ENCODE measurements at places on chromosomes 2 and 18. TPM values are rescaled to one million over a fixed set of nuclear protein-coding genes. Genes with fewer than 3 reads are reported as not detected.

Gene MAIP1
- total RNA-seq = 26.0 TPM

Gene SLC30A3
- total RNA-seq = 16.9 TPM

Gene FARP2
- total RNA-seq = 22.7 TPM

Gene LIPG
- total RNA-seq = 6.1 TPM

Gene SIGLEC15
- under 0.01 TPM for total RNA-seq

Gene STRADB
- total RNA-seq = 12.9 TPM

Gene ADCY3
- 15.5 TPM for total RNA-seq

Gene ST8SIA3
- not detected for total RNA-seq

Gene TWIST2
- 0.44 TPM for total RNA-seq

GRCh38 chr2:235144291-235144690 lies 192.5 kb downstream of the SH3BP4 start:
- DNase-seq = no peak

- no peak for DNase-seq
These were observed 163.0 kb upstream of the SH3BP4 start for GRCh38 chr2:234788841-234789240.

DNA sequence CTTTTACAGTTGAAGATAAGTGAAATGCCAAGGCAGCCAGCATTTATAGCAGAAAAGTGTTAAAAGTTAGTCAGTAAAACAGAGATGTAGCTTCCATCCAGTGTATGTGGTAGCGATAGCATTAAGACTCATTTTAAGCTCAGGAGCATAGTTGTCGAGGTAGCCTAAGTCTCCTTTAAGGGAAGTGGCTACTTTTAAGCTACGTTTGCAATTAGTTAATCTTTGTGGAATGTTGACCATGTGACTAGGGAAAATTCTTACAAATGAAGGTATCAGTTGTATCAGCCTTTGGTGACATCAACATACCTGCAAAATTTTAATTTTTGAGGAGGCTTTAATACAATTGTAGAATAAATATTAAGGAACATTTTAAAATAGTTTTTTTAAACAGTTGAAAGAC lies 61.9 kb downstream of the LHCGR start:
- DNase-seq = no peak

- DNase-seq = no peak
These were observed 350.0 kb downstream of the RND3 start for GRCh38 chr2:150137338-150138069.

- DNase-seq = no peak
These were observed 41.9 kb downstream of the KCMF1 start for GRCh38 chr2:85012855-85013254.

DNA sequence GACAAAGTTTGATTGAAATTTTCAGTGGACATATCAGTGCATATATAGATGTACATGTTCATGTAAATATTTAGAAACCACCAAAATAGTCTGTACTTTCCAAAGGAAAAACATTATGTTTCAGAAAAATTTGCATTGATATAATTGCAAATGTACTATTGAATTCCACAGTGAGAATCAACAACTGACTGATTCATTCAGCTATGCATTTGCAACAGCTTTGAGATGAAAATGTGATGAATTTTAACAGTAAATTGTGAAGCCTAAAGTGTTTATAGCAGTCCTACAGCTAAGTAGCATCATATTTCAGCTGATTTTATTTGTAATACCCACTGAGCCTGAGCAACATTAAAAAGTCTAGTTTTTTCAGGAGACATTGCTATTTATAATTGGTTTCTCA lies 1647.4 kb upstream of the DDX18 start:
- no peak for DNase-seq

DNA sequence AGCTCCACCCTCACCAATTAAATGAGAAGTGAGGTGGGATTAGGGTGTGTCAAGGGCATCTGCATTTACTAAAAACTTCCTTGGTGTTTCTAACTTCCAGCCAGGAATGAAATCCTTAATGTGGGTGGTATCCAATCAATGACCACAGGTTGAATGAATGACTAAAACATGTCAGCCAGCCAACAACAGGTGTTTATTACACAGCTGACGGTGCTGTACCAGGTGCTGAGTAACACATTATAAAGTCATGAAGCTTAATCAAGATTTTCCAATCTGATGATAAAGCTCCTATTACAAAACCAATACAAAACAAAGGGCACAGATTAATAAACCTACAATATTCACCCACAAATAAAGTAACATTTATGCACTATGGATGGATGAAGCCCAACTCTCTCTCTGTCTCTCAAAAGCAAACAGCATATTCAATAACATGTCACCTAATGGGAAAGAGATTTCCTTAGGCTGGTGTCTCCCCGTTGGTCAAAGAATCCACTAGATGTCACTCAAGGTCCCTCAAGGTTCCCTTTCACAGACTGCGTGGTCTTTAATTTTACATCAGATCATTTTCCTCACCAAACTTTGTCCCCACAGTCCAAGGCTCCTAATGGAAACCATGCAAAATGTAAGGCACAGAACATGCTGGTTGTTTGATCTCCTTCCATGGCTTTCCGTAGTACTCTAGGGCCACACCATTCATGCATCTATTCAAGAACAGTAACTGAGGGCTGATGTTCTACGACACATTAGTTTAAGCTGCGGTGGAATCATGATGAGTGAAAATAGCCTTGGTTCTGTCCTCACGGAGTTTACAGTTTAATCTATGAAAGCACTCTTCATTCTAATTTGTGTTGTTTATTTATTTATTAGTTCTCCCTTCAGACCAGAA lies 6.4 kb upstream of the PTPN4 start:
- peak; percentile 73 for DNase-seq

- no peak for DNase-seq
These were observed 138.9 kb downstream of the CCDC148 start for GRCh38 chr2:158317642-158318041.

- DNase-seq = no peak
These were observed 397.6 kb downstream of the ZNF521 start for GRCh38 chr18:24954341-24954740.

- DNase-seq = no peak
These were observed 1082.3 kb upstream of the TMEFF2 start for GRCh38 chr2:193276988-193277387.

DNA sequence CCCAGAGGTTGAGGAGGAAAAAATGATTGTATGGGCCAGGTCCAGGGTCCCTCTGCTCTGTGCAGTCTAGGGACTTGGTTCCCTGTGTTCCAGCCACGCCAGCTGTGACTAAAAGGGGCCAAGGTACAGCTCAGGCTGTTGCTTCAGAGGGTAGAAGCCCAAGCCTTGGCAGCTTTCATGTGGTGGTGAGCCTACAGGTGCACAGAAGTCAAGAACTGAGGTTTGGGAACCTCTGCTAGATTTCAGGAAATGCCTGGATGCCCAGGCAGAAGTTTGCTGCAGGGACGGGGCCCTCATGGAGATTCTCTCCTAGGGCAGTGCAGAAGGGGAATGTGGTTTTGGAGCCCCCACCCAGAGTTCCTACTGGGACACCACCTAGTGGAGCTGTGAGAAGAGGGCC lies 10.6 kb upstream of the MBP start:
- no peak for DNase-seq

- no peak for DNase-seq
These were observed 249.4 kb upstream of the KLHL29 start for GRCh38 chr2:23135481-23136100.

- DNase-seq = no peak
These were observed 102.5 kb downstream of the LOXHD1 start for GRCh38 chr18:46554406-46555080.

- no peak for DNase-seq
These were observed 13.2 kb downstream of the GALR1 start for GRCh38 chr18:77262643-77263465.

GRCh38 chr2:1750933-1751766 lies 6.8 kb upstream of the PXDN start:
- DNase-seq = peak; percentile 83

- no peak for DNase-seq
These were observed 1132.5 kb upstream of the CELF4 start for GRCh38 chr18:38698088-38698487.

DNA sequence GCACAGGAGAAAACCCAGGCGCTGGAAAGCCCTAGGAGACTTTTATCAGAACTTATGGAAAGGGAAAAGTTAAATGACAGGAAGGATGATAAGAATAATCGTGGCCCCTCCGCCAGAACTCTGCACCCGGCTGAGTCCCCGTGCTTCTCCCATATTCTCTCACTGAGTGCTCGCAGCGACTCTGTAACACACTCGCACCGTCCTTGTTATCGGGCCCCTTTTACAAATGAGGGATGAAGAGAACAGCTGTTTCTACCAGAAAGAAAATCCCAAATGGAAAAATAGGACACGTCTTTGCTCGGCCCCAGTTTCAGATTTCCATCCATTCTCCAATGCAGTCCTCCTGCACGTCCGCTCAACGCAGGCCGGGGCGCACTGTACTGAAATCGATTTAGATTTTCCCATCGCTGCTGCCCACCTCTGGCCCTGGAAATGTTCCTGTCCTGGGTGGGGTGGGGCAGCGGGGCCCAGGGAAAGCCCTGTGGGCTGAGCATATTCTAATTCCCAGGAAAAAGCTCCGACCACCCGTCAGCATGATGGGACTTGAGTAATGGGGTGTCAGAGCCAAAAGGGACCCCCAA lies 66.4 kb downstream of the KCNF1 start:
- DNase-seq = no peak

DNA sequence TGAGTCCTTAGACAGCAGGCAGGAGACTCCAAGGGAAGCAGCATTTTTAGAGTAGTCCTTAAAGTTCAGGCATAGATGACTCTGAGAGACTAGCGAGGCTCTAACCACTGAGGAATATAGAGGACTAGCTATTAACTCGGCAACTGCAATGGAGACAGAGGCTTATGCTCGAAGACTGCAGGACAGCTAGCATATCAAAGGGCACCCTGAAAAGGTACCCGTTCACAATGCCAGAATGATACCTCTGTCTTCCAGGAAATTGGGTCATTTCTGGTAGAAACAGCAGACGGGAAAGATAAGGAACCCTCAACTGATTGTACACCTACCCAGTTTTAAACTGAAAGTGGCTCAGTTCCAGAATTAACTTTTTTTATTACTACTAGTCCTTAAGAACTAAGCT lies 1204.0 kb upstream of the ZEB2 start:
- peak; percentile 30 for DNase-seq

- peak; percentile 6 for DNase-seq
These were observed 30.2 kb upstream of the SSB start for GRCh38 chr2:169768262-169768995.

GRCh38 chr2:226080334-226080733 lies 680.8 kb downstream of the NYAP2 start:
- DNase-seq = no peak

DNA sequence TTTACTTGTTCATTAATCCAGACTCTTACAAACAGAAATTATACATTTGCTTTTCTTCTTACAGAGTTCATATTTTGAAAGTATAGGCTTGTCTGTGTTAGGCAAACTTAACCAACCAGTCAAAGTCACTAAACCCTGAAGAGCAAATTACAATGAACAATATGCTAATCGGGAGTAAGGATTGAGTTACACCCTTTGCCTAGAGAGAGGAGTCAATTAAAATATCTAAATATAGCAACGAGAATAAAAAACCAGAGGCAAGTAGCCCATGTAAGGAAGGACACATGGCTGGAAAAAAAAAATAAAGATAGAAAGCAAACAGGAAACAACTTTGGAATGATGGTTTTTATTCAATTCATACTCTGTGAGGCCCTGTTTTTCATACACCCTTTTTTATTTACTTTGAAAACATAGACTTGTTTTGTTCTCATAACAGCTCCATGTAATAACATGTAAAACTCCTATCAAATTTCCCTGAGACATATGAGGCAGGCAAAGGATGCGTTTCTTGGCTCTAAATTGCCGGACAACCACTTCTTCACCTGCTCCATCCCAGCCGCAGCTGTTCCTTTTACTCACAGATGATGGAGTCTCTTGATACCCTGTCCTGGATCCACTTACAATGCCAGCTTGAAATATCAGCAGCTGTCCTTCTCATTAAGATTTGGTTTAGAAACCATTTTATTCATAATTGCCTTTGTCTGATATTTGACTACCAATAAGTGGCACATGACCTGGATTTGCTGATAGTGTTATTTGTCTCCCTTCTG lies 767.7 kb upstream of the GCFC2 start:
- DNase-seq = no peak

- DNase-seq = no peak
These were observed 170.0 kb downstream of the LTBP1 start for GRCh38 chr2:33116799-33117198.

GRCh38 chr2:171367692-171368091 lies 66.1 kb downstream of the METTL8 start:
- DNase-seq = no peak

GRCh38 chr2:223262946-223263345 lies 211.0 kb downstream of the KCNE4 start:
- DNase-seq = no peak

DNA sequence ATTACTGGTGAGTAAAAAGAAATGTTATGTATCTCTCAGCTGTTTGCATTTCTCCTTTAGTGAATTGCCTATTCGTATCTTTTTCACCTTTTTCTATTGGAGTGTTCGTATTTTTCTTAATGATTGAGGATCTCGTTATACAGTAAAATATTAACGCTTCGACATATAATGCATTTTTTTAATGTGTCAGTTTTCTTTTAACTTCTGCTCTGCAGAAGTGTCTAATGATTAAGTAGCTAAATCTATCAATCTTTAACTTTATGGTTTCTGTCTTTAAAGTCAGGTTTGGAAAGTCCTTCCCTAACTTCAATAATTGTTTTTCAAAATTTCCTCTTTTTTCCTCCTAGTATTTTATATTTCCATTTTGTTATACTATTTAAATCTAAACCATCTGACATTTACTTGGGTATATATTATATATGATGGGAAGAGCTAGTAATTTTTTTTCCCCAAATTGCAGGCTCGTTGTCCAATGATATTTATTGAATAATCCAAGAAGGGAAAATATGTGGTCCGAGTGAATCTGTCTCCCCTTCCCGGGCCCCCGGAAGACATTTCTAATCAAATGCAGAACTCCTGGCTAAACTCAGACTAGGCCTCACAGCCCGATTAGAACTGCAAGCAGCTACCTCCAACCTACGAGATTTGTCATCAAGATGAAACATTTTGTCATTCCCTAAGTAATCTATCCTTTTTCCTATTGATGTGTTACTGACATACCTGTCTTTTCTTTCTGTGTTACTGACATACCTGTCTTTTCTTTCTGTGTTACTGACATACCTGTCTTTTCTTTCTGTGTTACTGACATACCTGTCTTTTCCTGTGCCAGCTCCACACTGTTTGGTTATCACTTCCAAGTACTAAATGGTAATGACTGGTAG lies 17.2 kb downstream of the PCBP1 start:
- DNase-seq = no peak
